ENCODE measurements at places on chromosomes 3 and 15. TPM values are rescaled to one million over a fixed set of nuclear protein-coding genes. Genes with fewer than 3 reads are reported as not detected.
A peak's percentile ranks its signal among the peaks of the same experiment; 100 is the strongest.

The GRM7 gene
- not detected for total RNA-seq

The TMEM87A gene
- 43.5 TPM for total RNA-seq

The SLC22A14 gene
- total RNA-seq = 0.15 TPM

- ATAC-seq = peak; percentile 72
Observed at GRCh38 chr3:141486746-141487520, at the start of gene RASA2. Gene RASA2, plus strand, starts transcription at chr3:141487027. Its CDS starts 57 bp downstream, at chr3:141487084.

DNA sequence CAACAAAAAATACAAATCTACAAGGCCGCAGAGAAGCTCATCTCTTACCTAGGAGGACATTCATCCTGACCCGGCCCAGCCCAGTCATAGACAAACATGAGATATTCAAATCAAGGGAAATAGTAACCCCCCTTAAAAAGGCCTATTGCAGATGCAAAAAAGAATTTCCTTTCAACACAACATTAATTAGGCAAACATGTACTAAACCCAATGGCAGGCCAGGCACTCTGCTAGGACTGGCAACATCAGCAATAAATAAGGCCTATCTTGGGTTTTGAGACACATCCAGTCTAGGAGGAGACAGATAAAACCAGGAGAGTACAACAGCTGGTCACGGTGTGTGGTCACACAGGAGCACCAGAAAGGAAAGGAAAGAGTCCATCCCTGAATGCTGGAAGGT is 61.4 kb downstream of the ADCY5 start:
- no peak for ATAC-seq

Data from activated T-helper 17 cell treated with anti-CD3 and anti-CD28 coated beads, Interleukin-2, amount 50 U/mL, for 72 hours (primary cell).